NCI-H1930 (cell line): ENCODE measurements at places on chromosomes 13 and 19.

DNA sequence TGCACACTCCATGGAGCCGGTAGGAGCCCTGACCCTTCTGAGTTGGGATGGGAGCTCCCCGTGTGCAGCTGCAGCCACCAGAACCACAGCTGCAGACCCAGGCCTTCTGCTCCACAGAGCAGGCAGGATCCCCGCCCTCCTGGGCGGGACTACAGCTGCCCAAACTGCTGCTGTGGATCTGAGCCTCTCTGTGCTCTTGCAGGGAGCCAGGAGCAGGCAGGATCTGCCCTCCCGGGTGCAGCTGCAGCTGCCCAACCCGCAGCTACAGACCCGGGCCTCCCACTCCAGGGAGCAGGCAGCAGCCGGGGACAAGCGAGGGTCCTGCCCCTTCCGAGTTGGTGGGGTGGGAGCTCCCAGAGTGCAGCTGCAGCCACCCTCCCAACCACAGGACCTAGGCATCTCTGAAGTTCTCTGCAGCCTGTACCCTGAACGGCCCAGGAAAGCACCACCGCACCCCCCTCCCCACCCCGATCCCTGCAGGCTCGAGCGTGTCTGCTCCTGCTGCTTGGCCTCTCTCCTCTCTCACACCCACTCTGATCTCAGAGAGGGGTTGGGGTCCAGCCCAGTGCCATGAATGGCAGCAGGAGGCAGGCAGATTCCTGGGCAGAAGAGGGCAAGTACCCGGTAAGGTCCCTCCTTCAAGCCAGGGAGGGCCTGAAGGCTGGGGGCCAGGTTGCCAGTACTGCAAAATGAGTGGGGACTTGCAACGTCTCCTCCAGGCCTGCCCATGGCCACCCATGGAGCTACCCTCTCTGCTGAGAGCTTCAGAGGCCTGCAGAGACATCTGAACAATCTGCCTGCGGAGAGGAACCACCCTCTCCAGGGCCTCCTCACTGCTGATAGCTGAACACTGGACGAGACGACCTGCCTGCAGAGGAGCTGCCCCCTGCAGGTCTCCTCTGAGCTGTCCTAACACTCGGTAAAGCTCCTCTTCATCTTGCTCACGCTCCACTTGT lies 16.4 kb upstream of the EMP3 start:
- DNase-seq = no peak

- DNase-seq = no peak
These were observed 4.5 kb upstream of the EEF1AKMT1 start for GRCh38 chr13:20778311-20778710.

DNA sequence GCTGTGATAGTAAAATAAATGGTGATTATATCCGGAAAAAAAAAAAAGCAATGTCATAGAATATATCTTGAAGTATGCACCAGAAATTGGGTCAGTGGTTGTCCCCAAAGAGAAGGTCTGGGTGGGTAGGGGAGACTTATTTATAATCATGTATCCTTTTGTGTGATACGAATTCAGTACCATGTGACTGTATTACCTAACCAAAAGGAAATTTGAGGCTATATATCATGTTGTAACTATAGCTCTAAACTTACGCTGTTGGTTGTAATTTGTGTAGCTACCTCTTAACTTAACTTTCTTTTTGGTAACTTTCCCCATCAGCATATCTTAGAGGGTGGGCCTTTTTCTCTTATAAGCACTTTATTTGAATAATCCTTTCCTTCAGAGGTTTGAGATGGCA lies 25.2 kb upstream of the KCTD4 start:
- no peak for DNase-seq

DNA sequence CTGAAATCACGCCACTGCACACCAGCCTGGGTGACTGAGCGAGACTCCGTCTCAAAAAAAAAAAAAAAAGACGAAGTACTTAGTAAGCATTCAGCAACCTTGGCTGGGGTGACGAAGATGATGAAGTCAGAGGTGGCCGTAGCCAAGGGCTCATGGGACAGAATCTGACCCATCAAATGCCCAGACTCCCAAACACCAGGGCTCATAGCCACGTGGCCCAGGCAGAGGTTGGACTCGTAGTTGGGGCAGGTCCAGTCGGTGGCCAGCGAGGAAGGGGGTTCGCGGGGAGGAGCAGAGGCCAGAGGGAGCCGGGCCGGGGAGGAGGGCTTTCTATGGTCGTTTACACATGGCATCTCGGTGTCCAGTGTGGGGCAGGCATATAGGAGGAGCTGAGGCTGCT lies 52.1 kb upstream of the EHD2 start:
- DNase-seq = no peak

DNA sequence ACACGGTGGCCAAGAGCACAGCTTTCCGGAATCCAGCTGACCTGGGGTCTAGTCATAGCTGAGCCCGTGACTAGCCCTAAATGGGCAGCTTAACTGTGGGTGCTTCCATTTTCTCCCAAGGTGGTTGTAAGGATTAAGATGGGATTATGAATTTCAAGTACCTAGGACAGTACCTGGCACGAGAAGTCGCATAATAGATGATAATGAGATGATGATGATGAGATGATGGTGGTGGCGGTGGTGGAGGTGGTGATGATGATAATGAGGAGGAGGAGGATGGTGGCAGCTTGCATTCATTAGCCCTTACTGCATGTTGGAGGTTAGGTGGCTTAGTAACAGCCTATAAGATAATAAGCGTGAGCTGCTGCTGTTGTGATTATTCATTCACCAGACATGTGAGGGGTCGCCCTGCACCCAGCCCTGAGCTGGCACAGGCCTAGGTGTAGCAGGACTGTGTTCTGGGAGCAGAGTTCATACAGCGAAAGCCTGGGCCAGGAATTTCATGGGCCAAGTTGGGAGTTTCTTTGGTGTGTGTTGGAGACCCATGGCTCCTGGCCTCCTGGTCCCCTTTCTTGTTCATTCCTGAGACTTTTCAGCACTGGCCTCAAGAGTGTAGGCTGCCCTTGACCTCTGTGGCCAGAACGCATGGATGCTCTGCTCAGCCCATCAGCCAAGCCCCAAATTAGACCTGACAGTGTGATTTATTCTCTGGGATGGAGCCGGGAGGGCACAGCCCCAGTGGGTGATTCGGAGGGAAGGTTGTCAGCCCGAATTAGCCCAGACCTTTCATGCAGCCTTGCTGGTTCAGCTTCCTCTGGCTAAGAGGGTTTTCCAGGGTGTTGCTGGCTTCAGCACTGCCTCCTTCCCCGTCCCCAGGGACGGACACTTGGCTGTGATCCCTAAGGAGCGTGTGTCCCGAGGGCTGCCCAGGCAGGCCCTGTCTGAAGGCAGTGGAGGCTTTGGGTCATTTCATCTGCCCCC lies 128.8 kb downstream of the SIPA1L3 start:
- DNase-seq = no peak

DNA sequence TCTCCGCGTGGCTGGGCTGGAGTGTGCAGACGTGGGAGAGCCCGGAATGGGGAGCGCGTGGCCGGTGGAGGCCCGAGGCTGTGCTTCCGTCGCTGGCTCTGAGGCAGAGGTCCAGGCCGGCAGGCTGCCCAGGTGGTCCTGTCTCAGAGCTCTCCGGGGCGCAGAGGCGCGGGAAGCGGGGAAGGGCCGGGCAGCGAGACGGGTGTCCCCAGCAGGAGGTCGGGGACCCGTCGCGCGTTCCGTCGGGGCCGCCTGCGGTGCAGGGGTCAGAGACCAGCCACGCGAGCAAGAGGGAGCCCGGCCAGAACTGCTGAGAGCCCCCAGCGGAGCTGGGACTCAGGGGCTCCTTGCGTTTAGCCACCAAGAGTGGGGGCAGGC lies 1.3 kb upstream of the C1QTNF9 start:
- DNase-seq = no peak

GRCh38 chr13:91355099-91355825 lies 7.8 kb downstream of the MIR17HG start:
- no peak for DNase-seq

DNA sequence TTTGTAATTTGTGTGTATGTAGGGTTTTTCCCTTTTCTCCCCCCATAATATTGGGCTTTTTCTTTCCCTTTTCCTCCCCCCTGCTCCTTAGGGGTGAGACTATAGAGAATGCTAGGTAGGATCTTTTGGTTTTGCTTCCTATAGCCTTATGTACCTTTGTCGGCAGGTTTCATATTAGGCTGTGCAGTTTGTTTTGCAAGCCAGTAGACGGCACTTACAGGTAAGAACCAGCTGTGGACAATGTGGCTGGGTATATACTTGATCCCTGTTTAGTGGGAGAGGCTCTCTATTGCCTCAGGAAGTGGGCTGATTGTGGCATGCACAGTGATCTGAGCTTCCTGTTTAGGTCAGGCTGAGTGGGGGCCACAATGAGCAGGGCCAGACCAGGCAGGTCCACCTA lies 359.2 kb upstream of the OBI1 start:
- DNase-seq = no peak

DNA sequence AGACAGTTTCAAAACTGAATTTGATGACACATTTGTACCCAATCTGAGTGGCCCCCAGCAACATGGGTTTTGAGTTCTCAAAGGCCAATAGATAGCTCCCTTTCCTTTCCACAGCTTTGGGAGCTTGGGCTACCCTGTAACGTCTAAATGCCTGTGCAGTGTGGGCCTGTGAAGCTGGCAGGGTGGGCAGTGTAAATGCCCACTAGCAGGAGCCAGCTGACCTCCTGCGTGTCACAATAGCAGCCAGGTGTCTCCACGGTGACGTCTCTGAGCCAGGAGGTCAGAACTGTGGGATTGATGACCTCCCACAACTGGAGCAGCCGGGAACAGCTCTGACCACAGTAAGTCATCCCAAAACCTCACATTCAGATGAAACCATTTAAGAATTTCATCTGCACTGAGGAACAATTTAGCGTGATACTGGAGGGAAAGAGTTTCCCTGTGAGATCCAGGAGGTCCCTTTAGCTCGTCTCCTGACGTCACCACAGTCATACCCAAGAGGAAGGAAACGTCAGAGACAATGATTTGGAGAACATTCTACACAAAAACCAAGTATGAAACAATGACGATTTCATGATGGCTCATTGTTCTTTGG lies at the start of gene IPO5:
Gene IPO5 (plus strand): TSS at position 300 of the 595 bp plus-strand sequence. CDS start 23,022 bp downstream, outside the sequence.
- no peak for DNase-seq

GRCh38 chr13:109706015-109706715 lies 80.2 kb downstream of the IRS2 start:
- no peak for DNase-seq

DNA sequence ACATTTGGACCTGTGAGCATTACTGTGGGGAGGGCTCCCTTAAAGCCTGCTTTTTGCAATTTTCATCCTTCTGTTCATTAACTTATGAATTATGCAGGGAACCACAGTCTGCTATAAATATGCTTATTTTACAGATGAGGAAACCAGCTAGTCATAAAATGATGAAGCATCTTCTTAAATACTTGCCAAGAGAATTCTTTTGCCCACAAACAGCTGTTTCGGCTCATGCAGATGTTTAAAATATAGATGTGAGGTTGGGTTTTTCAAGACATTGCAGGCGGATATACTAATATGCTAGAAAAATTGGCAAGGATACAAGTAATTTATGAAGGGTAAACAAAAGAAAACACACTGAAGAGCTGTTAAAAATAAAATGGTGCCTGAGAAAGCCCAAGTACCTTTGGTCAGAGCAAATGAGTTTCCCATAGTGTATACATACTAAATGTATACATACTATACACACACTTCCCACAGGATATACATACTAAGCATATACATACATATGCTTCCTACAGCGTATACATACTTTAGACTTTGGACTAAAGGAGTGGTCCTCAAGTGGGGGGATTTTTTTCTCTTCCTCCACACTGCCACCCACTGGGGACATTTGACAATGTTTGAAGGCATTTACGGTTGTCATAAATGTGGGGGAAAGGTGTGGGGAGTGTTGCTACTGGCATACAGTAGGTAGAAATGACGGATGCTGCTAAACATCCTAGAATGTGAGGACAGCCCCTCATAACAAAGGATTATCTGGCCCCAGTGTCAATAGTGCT lies 164.9 kb upstream of the CSNK1A1L start:
- DNase-seq = no peak

- DNase-seq = no peak
These were observed 47.7 kb upstream of the UQCRFS1 start for GRCh38 chr19:29260477-29261317.

DNA sequence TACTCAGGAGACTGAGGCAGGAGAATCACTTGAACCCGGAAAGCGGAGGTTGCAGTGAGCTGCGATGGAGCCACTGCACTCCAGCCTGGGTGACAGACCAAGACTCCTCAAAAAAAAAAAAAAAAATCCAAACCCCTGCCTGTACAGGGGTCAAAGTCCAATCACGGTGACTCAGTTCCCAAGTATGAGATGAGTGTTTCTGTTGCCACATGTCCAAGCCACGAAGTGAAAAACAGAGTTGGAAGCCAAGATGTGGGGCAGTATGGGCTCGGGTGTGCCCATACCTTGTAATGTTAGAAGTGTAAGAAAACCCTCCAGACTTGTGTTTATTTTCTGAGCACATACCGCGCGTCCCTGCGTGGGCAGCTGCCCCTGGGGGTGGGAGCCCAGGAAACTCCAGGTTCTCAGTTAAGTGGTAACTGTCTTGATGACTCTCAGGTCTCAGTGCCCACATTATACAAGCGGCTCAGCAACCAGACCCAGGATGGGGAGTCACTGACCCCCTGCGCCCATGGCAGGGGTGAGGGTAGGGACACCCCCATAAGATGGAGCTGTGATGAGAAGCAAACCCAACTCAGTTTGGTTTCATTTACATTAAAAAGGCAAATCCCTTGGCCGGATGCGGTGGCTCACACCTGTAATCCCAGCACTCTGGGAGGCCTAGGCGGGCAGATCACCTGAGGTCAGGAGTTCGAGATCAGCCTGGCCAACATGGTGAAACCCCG lies 1.2 kb upstream of the GPX4 start:
- DNase-seq = no peak

DNA sequence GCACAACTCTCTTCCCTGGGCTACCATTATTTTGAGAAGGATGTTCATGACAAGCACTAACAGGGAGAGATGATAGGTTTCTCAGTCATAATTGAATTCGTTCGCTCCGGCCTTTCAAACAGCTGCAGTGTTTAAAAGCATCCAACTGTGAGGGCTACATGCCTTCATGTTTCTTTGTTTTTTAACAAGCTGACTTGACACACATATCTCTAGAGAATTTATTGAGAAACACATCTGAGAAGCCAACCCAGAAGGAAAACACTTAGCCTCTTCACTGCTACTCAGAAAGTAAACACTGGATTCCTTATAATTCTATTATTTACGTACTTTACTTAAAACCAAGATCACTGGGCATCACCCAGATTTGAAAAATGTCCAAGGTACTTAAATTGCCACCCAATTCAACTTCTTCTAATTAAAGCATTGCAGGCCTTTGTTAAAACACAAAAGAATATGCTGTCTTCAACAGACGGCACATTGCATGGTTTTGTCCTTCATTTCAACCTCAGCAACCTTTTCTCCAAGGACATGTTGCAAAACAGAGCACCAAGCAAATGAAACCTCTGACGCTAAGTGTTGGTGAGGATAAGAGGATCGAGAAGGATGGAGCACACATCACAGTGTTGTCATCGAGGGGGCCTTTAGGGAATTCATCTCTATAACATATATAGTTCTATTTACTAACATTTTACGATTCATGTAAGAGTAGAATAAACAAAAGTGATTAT lies 75.8 kb downstream of the TBC1D4 start:
- DNase-seq = no peak

DNA sequence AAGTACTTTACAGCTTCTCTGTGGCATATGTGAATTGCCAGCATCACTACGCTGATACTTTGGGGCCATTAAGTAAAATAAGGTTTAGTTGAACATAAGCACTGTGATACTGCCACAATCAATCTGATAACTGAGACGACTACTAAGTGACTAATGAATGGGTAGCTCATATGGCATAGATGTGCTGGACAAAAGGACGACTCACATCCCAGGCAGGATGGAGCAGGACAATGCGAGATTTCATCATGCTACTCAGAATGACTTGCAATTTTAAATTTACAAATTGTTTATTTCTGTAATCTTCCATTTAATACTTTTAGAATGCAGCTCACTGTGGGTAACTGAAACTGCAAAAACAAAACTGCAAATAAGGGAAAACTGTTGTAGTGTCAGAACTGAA lies 13.6 kb downstream of the CCDC122 start:
- no peak for DNase-seq

- DNase-seq = no peak
These were observed 5.1 kb downstream of the DNMT1 start for GRCh38 chr19:10189616-10190015.
